ENCODE measurements at places on chromosomes 6 and 20.
A peak's percentile ranks its signal among the peaks of the same experiment; 100 is the strongest.

- no peak for DNase-seq
- no peaks in the 10 kb centered on the region for H3K27me3 ChIP-seq
- peak within 1 kb of the TSS; percentile 57 for H3K27ac ChIP-seq
- peaks cover 31% of the 10 kb centered on the region for H3K4me1 ChIP-seq
- peaks cover under 1% of the 10 kb centered on the region for H3K36me3 ChIP-seq
Observed at GRCh38 chr20:63969838-63970713, at the start of gene ZNF512B. Gene ZNF512B, minus strand, starts transcription at chr20:63969930. Its CDS starts 1,980 bp downstream, at chr20:63967950.

DNA sequence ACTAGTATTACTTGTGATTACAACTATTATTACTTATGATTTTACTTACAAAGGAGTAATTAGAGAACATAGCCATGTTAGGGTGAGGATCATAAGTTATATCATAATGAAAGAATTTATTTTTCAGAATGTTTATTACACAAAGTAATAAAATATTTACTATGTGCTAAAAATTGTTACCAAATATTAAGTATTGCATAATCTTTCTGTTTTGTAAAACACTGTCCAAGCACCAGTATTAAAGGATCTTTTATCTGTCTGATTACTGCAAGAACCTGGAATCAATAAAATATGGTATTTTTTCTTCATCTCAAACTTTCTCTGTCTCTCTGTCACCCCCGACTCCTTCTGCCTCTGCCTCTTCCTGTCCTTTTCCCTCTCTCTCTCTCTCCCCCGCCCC is 250.1 kb downstream of the BCKDHB start:
- no peaks in the 10 kb centered on the region for H3K36me3 ChIP-seq
- no peak overlapping the region for H3K4me3 ChIP-seq
- no peaks in the 10 kb centered on the region for H3K4me1 ChIP-seq
- H3K27me3 ChIP-seq = no peaks in the 10 kb centered on the region
- DNase-seq = no peak

DNA sequence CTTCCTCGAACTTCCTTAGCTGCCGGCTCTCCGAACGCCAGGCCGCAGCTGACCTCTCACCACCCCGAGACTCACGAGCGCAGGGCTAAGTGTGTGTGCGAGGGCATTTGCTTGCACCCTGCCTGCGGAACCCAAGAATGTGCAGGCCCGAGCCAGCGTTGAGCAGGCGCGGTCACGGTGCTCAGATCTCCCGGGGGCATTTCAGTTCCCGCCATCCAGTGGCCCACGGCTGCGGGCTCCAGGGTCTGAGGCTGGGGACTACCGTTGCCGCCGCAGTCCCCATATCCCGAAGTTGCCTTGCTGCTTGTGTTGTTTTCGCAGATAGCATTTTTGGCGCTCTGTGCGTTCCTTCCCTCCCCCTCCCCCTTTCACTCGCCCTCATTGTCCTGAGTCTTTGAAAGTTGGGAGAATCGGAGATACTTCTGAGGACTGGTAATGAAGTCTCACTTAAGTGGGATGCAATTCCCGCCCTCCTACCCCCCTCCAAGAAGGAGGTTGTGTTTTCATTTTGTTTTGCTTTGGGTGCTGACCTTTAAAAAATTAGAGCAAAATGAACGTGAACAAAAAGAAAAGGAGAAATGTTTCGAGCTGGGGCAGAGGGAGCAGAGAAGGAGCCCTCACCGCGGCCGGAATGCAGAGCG is 1.7 kb downstream of the NR2E1 start:
- H3K4me1 ChIP-seq = peaks cover 61% of the 10 kb centered on the region
- H3K27me3 ChIP-seq = peaks cover 94% of the 10 kb centered on the region
- H3K27ac ChIP-seq = no peak overlapping the region

- no peak overlapping the region for H3K27ac ChIP-seq
- no peaks in the 10 kb centered on the region for H3K36me3 ChIP-seq
- H3K4me1 ChIP-seq = no peaks in the 10 kb centered on the region
- H3K4me3 ChIP-seq = no peak overlapping the region
- DNase-seq = no peak
Observed at GRCh38 chr20:21067255-21067654, 38.9 kb downstream of the LINC00237 start.

DNA sequence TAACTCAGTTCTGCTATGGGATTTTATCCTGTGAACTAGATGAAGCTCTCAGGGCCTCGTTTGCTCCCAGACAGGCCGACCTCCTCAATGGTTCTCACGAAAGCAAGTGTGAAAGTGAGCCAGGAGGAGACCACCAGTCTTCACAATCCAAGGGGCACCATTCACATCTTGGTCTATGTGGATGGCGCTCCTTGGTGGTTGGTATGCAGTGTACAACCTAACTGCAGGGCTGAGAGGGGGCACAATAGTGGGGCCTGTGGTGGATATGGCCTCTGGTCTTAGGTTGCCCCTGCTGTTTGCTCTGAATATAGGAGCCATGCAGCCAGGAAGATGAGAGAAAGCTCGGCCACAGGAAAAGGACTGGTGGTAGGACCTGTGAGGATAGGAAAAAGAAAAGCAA is 24.7 kb downstream of the TRIM26 start:
- H3K36me3 ChIP-seq = peaks cover 78% of the 10 kb centered on the region
- no peak for DNase-seq
- no peaks in the 10 kb centered on the region for H3K4me1 ChIP-seq
- H3K27ac ChIP-seq = no peak overlapping the region

Measured in T-cell (primary cell).